CD8-positive, alpha-beta memory T cell (primary cell): ENCODE measurements at places on chromosomes 3 and 15.

GRCh38 chr15:65330934-65331645 is 26.6 kb downstream of the RNU5B-1 start:
- no peak overlapping the region for H3K4me3 ChIP-seq
- no peaks in the 10 kb centered on the region for H3K4me1 ChIP-seq
- no peak for DNase-seq
- H3K27ac ChIP-seq, result no peak overlapping the region

- H3K36me3 ChIP-seq, result no peaks in the 10 kb centered on the region
- H3K27ac ChIP-seq, result no peak overlapping the region
- H3K4me1 ChIP-seq, result no peaks in the 10 kb centered on the region
- H3K27me3 ChIP-seq, result no peaks in the 10 kb centered on the region
- DNase-seq, result peak; percentile 46
- H3K4me3 ChIP-seq, result no peak overlapping the region
Measured at GRCh38 chr3:114179575-114179974, 723 bp upstream of the DRD3 start.

DNA sequence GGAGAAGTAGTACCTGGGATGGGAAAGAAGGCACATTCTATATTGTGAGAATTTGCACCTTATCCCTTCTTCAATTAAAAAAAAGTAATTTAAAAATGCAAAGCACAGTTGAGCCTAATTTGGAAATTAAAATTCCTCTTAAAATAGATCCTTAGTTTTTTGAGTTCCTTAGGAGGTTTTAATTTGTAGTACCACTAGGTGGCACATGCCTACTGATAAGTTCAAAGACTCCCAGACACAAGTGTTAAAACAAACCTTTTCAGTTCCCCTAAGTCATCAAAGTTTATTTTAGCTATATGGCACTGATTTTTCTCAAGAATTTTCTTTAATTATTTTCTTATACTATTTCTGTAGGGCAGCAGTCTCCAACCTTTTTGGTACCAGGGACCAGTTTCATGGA is 127.6 kb upstream of the AZI2 start:
- H3K27me3 ChIP-seq, result no peaks in the 10 kb centered on the region
- DNase-seq, result no peak
- no peak overlapping the region for H3K27ac ChIP-seq

DNA sequence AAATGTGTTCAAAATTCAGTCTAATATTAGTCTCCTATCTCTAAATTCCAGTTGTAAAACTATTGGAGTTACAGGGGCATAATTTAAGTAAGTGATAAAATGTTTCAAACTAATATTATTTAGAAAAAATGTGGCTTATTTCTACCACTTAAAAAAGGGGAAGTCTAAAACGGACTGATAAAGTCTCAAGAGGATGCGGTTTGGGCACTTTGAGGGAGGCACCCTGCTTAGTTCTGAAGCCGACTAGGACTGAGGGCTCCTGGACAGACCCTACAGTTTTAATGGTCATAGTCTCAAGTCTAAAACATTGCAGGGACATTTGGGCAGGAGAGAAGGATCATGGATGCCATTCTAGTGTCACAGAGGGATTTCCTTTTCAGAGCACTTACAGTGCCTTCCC is 566.3 kb downstream of the NR2F2 start:
- H3K4me1 ChIP-seq, result no peaks in the 10 kb centered on the region
- no peaks in the 10 kb centered on the region for H3K36me3 ChIP-seq
- no peak overlapping the region for H3K4me3 ChIP-seq
- no peak for DNase-seq
- no peak overlapping the region for H3K27ac ChIP-seq
- no peaks in the 10 kb centered on the region for H3K27me3 ChIP-seq

DNA sequence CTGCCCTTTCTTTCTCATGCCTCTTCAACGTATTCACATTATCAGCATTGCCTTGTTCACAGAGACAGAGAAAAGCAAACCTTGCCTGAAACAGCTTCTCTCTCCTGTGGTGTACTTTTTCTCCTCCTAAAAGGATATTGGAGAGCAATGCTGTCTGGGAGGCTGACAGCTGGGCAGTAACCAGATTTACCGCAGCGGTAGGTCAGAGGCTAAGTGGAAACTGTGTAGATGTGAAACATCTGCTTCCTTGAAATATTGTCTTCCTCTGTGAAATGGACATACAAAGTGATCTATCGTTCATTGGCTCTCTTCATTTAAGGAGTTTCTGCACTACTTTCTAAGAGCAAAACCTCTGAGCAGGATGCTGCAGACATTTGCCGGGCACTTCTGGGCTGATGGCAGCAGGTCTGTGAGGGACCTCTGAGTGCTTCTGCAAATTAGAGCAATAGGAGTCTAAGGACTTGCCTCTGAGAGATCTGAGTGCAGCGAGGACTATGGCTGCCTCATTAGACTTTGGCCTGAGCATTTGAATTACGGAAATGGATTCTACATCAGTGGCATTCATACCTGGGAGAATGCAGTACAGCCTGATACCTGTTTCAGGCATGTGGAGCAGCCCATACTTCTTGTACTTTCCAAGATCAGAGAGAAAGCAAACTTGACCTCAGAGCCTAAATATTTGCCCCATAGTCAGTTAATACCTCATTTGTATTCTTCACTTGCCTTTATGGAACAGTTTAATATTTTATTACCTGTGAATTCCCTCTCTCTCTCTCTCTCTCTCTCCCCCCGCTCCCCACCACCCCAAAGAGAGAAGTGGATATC is 260.5 kb upstream of the TPRG1 start:
- no peaks in the 10 kb centered on the region for H3K36me3 ChIP-seq
- DNase-seq, result no peak
- H3K4me1 ChIP-seq, result peaks cover 9% of the 10 kb centered on the region

- H3K36me3 ChIP-seq, result peaks cover 48% of the 10 kb centered on the region
- DNase-seq, result no peak
- H3K27me3 ChIP-seq, result no peaks in the 10 kb centered on the region
- no peak overlapping the region for H3K27ac ChIP-seq
- H3K4me3 ChIP-seq, result peak overlapping the region; percentile 16
- H3K4me1 ChIP-seq, result peaks cover 98% of the 10 kb centered on the region
Measured at GRCh38 chr3:30646181-30646876, 39.9 kb downstream of the TGFBR2 start.

GRCh38 chr3:172039436-172040077 is at the start of gene FNDC3B:
Gene FNDC3B, plus strand, starts transcription at chr3:172039578. Its CDS starts 72,902 bp downstream, at chr3:172112480.
- H3K4me1 ChIP-seq, result peaks cover 17% of the 10 kb centered on the region
- peak within 1 kb of the TSS; percentile 71 for H3K27ac ChIP-seq
- peak within 1 kb of the TSS; percentile 62 for H3K4me3 ChIP-seq

DNA sequence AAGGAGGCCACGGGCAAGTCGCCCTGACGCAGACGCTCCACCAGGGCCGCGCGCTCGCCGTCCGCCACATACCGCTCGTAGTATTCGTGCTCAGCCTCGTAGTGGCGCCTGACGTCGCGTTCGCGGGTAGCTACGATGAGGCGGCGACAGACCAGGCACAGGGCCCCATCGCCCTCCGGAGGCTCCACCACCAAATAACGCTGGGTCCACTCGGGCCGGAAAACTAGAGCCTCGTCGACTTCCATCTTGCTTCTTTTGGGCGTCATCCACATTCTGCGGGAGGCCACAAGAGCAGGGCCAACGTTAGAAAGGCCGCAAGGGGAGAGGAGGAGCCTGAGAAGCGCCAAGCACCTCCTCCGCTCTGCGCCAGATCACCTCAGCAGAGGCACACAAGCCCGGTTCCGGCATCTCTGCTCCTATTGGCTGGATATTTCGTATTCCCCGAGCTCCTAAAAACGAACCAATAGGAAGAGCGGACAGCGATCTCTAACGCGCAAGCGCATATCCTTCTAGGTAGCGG is at the start of gene EPM2AIP1:
Gene EPM2AIP1, minus strand, starts transcription at position 326 of the 520 bp plus-strand sequence. Its CDS starts 54 bp downstream, at position 272.
- peaks cover 9% of the 10 kb centered on the region for H3K36me3 ChIP-seq
- peak within 1 kb of the TSS; percentile 100 for H3K27ac ChIP-seq
- H3K4me1 ChIP-seq, result peaks cover 55% of the 10 kb centered on the region
- DNase-seq, result peak; percentile 100

DNA sequence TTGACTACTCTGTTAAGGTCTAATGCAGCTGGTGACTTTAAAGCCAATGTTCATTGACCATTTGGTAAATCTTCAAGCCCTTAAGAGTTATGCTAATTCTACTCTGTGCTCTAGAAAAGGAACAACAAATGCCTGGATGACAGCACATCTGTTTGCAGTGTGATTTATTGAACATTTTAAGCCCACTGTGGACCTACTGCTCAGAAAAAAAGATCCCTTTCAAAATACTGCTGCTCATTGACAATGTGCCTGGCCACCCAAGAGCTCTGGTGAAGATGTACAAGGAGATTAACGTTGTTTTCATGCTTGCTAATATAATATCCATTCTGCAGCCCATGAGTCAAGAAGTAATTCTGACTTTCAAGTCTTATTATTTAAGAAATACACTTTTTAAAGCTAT is 110.8 kb downstream of the TBC1D5 start:
- no peak overlapping the region for H3K4me3 ChIP-seq
- peaks cover 8% of the 10 kb centered on the region for H3K4me1 ChIP-seq
- no peak for DNase-seq
- H3K27me3 ChIP-seq, result no peaks in the 10 kb centered on the region

DNA sequence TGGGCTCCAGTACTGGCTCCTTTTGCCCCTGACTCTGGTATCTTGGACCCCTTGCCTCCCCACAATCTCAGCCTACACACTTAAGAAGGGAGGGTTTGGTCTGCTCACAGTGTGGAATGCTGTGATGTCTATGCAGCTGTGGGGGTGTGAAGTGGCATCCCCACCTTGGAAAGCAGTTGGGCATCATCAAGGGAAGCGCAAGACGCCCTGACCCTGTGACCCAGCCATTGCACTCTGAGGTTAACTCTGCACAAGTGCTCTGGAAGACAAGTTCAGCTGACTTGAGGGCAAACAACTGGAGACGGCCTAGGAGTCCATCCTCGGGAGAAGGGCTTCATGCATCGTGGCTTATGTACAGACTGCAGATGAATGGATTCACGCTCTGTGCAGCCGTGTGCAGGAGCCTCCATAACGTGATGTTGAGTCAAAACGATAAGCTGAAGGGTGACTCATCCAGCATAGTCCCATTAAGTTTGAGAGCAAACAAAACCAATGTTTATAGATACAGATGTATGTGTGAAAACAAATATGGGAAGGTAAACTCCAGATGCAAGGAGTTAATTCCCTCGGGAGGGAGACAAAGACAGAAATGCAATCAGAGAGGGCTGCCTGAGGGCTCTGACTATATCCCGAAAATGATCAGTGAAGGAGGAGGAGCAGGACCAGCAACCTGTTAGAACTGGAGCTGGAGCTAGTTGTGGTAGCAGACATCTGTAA is 86.8 kb downstream of the LSM3 start:
- no peak overlapping the region for H3K27ac ChIP-seq
- no peaks in the 10 kb centered on the region for H3K36me3 ChIP-seq
- H3K4me1 ChIP-seq, result no peaks in the 10 kb centered on the region
- no peaks in the 10 kb centered on the region for H3K27me3 ChIP-seq
- no peak for DNase-seq

- DNase-seq, result no peak
Measured at GRCh38 chr3:102085431-102086176, 236.3 kb downstream of the NFKBIZ start.

DNA sequence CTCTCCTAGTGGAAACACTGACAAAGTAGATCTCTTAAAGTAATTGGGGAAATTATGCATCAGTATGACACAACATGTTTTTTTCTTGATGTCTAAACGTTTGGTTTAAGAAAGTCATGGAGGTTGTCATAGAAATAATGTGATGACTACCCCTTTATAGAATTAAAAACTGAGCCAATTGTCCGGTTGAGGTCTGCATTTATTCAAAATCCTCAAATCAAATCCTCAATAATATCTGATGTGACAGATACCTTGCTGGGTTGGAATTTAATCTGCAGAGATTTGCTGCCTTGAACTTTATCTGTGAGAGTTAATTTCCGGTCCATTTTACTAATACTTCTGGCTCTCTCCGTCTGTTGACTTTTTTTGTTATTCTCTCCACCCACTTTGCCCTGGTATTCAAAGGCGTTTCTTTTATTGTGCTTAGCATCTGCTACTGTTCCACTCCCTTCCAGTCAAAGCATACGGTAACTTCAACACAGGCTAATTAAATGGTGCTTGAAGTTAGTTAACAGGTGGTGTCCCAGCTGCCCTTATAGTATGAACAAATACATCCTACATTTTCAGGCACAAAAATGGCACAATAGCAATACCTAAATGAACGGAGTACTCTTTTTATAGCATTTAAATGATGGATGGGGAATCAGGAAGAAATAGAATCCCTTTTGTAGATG is 628.3 kb downstream of the ROBO1 start:
- H3K4me3 ChIP-seq, result no peak overlapping the region
- no peak overlapping the region for H3K27ac ChIP-seq
- DNase-seq, result no peak
- H3K4me1 ChIP-seq, result no peaks in the 10 kb centered on the region
- H3K36me3 ChIP-seq, result no peaks in the 10 kb centered on the region

GRCh38 chr3:68817243-68817642 is 115.1 kb downstream of the TAFA4 start:
- H3K27ac ChIP-seq, result no peak overlapping the region
- no peak overlapping the region for H3K4me3 ChIP-seq
- DNase-seq, result no peak

DNA sequence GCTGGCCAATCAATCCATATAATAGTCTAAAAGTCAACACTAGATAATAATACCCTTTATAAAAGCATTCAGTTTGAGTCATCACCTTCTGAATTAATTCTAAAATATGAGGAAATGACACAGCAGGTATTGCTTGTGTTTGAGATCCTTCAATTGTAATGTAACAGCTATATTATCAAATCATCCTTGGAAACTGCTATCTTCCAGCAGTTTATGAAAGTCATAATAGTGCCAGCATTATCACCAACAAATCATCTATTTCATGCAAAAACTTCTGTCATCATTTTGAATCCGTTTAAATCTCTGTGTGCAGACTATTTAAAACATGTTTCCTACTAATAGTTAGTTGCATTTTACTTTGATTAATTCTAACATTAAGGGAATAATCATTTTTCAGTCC is 468.7 kb downstream of the CADM2 start:
- H3K4me1 ChIP-seq, result no peaks in the 10 kb centered on the region
- no peaks in the 10 kb centered on the region for H3K27me3 ChIP-seq
- no peak overlapping the region for H3K27ac ChIP-seq
- DNase-seq, result no peak

DNA sequence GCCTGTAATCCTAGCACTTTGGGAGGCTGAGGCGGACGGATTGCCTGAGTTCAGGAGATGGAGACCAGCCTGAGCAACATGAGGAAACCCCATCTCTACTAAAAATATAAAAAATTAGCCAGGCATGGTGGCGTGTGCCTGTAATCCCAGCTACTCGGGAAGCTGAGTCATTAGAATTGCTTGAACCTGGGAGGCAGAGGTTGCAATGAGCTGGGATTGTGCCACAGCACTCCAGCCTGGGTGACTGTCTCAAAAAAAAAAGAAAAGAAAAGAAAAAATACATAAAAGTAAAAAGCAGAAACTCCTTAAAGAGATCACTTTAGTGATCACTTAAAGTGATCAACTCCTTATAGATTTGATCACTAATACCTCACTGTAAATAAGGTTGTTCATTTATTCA is 78.0 kb downstream of the GMPS start:
- DNase-seq, result no peak
- no peak overlapping the region for H3K4me3 ChIP-seq
